ENCODE measurements at places on chromosomes 3 and 15.

DNA sequence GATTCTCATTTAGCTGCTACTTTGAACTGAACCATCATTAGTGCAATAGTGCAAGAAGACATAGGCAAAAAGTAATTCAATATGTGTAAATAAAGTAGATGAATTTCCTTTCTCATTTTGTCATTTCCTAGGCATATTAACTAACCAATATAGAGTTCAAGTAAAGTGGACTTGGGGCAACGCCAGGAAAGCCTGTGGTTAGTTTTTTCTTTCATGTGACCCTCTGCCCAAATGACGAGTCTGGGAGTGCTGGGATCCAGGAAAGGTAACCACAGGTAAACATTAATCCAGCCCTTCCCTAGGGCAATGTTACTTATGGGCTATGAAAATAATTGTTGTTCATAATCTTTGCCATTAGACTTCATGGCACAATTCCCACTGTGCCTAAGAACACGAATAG is 181.0 kb downstream of the VPS13C start:
- no peak for DNase-seq

DNA sequence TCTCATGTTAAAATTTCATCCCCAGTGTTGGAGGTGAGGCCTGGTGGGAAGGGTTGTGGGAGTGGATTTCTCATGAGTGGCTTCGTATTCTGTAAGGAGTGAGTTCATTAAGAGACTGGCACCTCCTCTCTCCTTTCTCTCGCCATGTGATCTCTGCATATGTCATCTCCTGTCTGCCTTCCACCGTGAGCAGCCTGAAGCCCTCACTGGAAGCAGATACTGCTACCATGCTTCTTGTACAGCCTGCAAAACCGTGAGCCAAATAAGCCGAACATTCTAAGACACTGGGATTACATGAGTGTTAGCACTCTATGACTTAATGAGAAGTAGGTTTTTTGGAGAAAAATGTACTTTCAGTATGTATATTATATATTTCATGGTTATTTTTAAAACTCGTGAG is 6.8 kb upstream of the GABPB1 start:
- DNase-seq: no peak

GRCh38 chr3:184489268-184489841 is 72.2 kb upstream of the EPHB3 start:
- no peak for DNase-seq

DNA sequence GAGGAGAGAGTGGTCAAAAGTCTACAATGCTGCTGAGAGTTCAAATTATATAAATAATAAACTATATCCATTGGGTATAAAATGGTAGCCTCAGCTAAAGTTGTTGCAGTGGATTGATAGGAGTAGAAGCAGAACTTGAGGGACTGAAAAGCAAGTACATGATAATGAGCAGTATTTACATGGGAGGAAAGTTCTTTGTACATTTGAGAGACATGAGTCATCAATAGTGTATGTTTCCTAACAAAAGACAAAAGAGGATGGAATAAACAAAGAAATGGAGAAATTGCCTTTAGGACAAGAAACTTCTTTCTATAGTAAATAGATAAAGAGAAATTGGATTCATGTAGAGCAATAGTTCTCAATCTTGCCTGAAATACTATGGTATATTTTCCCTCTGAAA is 110.0 kb upstream of the PLSCR5 start:
- no peak for DNase-seq

DNA sequence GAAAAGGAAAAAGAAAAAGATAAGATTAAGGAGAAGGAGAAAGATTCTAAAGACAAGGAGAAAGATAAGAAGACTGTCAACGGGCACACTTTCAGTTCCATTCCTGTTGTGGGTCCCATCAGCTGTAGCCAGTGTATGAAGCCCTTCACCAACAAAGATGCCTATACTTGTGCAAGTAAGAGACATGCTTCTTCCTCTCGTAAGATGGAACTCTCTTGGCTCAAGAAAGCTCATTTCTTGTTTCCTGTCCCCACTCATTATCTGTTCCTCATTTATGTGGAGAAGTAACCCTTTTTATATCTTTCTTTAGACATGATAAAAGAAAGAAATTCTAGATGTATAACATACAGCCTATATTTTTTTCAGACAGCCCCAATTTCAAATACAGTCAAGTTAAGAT is 101.4 kb downstream of the KLHL25 start:
- DNase-seq: no peak

- DNase-seq: no peak
Observed at GRCh38 chr3:71657831-71658530, 67.2 kb downstream of the EIF4E3 start.

GRCh38 chr3:127427666-127428065 is 139.8 kb upstream of the PRR20G start:
- no peak for DNase-seq

DNA sequence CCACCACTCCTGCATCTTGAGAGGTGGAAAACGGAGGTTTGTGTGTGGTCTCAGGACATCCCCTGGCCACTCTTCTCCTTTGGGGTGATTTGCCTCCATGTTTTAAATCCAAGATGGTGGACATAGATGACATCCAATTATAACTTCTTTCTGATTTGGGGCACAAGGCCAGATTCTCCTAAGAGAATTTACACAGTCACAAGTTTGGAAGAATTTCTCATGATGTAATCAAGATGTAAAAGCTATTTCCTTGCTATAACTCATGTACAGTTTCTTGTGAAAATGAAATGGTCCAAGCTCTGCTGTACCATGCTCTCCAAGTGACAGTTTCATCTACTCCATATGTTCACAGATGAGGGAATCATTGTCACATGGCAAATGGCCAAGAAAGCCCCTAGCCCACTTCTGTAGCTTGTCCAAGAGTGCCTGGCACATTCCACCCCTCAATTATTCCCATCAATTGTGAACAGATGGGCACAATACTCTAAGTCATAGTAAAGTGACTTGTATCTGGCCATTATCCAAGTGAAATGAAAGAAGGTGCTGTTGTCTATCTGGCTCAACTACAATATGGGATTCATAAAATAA is 134.6 kb upstream of the ROPN1 start:
- DNase-seq: no peak

DNA sequence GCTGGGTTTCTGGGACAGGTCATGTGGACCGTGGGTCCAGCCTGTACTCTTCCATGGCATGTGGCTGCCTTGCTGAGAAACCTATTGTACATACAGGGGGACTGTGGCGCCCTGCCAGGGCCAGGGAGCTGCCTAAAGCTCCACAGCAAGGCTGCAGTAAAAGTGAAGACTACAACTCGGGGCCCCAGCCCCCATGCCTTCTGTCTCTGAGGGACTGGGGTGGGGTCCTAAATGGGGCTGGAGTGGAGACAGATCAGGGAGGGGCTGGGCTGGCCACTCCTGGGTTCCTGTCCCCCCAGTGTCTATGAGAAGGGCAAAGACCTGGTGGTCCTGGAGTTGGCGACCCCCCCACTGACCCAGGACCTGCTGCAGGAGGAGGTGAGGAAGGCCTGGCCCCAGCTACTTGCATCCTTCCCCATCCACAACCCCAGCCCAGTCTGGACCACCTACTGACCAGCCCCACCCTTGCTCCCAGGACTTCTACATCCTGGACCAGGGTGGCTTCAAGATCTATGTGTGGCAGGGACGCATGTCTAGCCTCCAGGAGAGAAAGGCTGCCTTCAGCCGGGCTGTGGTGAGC is 7.3 kb downstream of the VILL start:
- DNase-seq: no peak

DNA sequence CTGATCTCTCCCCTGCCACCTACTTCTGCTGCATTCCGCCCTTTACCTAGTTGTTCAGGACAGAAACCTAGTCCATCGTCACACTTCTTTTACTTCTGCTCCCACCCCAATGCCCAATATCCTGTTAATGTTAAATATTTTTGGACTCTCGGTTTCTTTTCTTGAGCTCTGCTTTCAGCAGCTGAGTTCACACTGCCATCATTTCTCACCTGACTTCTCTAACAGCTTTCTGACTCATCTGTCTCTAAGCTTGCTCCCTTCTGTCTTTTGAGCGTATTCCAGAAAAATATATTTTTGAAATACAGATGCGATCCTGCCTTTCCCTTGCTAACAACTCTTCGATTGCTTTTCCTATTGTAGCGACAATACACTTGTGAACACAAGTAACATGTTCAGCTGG is 183.4 kb downstream of the KLHL25 start:
- no peak for DNase-seq

- DNase-seq: no peak
Observed at GRCh38 chr15:39672184-39672583, 91.3 kb downstream of the THBS1 start.

DNA sequence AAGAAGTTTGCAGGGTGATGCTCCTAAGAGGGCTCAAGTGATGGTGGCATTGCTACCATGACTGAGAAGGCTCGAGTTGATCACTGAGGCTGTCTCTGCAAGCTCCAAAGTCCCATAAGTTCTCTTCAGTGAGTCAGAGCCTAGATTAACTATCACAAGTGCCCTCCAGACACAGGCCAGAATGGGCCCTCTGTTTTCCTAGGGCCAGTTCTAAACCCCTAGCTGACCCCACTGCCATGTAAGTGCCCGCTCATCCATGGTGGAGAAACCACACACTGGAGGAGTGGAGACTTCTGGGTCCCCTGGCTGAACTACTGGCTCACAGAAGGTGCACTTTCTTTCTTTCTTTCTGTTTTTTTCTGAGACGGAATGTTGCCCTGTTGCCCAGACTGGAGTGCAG is 87.6 kb upstream of the WNT5A start:
- DNase-seq: no peak

- peak; percentile 7 for DNase-seq
Observed at GRCh38 chr3:104582092-104582491, 784.6 kb upstream of the ALCAM start.

GRCh38 chr15:55915876-55916567 is 77.4 kb downstream of the NEDD4 start:
- DNase-seq: no peak

DNA sequence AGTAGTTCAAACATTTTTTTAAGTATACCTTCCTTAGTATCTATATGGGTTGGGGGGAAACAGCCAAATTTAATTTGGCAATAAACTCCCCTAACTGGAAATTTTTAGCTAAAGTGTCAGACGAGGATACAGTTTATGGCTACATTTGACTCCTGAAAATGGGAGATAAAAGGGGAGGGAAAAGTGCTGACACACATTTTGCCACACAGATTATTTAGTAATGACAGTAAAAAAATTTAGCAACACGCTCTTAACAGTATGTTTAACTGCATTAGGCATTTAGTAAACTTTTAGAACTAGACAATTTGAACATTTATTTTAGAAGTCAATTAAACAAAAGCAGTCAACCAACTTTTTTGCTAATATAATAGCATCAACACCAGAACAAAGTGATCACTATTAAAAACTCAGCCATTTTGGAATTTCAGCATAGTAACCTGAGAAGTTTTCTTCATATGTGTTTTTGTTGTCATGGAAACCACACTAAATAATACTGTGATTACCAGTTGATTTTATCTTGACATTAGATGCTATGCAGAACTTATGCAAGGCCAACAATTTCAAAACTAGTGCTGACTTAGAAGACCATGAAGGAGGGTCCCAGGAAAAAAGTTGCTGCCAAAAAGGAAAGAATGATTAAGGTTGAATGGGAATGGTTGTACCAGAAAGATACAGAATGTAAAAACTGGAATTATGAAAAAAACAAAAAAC is 47.0 kb upstream of the TFG start:
- DNase-seq: no peak

DNA sequence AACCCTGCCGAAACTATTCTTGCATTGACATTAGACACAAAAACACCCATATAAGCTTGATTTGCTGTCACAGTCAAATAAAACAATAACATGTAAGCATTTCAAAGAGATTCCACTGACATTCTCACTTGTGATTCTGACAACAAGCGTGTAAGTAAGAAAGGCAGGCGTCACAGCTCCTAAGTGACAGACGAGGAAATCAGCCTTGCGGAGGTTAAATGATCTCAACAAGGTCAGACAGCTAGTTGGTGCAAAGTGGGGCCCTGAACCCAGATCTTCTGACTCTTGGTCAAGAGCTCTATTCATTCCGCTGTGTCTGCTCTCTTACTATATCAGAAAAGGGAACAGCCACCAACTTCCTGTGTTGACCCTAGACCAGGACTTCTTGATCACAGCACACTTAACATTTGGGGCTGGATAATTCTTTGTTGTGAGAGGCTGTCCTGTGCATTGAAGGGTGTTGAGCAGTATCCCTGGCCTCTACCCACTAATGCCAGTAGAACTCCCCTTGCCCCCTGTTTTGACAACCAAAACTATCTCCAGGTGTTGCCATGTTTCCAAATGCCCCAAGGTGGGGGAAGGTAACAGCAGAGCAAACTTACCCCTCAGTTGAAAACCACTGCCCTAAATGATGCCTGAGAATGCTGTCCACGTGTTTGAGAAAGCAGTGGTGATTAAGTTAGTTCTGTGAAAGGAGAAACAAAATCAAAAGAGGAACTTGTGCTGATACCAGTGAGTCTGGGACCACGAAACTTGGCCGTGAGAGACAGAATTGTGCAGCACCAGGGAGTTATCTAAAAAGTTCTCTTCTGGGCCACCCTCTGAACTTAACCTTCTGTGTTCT is 86.1 kb downstream of the LIPC start:
- DNase-seq: peak; percentile 72

- DNase-seq: peak; percentile 24
Observed at GRCh38 chr3:41018855-41019254, 180.4 kb upstream of the CTNNB1 start.

GRCh38 chr15:68572309-68572708 is 6.5 kb upstream of the CORO2B start:
- no peak for DNase-seq

DNA sequence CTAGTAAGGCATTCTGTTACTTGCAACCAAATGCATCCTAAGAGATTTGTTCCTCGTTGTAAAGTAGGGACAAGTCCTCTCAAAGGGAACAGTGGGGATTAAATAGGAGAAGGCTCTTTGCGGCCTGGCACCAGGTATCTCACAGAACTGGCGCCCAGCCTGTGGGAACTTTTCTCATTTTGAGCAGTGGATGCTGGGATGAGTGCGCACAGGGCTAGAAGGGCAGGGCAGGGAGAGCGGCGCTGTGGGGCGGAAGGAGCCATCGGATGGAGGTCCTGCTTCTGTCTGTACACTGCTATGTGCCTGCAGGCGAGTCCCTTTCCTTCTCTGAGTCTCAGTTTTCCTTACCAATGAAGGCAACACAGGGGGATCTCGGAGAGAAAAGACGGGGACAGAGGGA is 50.6 kb downstream of the WNT7A start:
- no peak for DNase-seq

GRCh38 chr3:27877061-27878013 is 155.2 kb upstream of the EOMES start:
- peak; percentile 56 for DNase-seq

DNA sequence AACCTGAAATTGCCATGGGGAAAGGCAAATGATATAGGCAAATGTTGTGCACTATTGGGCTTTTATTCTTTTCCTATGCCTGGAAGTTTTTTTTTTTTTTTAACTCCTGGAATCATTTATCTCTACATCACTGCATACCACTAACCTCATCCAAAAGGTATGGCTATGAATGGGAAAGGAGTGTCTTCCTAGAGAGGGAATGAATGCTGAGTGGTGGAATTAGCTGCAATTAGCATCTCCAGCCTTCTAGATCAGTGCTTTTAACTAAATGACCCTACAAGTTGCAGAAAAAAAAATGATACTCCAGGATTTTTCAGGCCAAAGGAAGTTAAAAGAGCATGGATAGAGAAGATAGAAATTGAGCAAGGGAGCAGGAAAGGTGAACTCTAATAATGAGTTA is 429.8 kb upstream of the PDZRN3 start:
- no peak for DNase-seq
